ENCODE measurements at places on chromosomes 7 and 10.

- DNase-seq, result no peak
Measured at GRCh38 chr7:47179812-47180515, 401.9 kb downstream of the TNS3 start.

DNA sequence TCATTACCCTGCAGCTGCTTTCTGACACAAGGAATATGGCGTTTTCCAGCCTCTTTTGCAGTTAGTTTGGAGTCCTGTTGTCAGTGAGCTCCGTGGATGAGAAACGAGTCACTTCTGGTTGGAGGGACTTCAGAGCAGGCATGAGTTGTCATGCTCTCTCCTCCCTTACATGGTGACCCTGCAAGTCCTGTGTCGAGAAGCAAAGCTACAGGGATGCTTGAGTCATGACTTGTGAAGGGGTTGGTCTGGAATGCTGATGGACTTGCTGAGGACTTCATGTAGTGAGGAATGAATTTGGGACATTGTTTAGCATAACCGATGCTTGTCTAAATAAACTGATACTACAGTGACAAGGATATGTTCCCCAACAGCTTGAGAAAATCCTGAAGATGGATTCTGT, 108.8 kb downstream of the ADCYAP1R1 start:
- no peak for DNase-seq

GRCh38 chr7:49623943-49624342, 149.5 kb upstream of the VWC2 start:
- no peak for DNase-seq

GRCh38 chr7:149102666-149103065, 12.1 kb upstream of the ZNF786 start:
- no peak for DNase-seq

DNA sequence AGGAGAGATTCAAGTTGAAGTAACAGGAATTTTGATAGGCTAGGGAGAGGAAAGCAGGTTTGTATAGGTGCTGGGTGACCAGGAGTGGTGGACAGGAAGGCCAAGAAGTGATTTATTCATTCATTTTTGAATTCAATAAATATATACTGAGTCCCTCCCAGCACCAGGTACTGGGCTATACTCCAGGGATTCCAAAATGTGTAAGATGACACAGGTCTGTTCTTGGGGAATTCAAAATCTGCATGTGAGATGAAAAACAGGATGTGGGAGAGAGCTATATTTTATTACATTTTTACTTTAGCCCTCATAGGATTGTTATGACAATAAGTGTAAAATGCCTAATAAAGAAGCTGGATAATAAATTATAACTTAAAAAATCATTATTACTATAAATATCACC, 134.9 kb downstream of the ANK3 start:
- no peak for DNase-seq

DNA sequence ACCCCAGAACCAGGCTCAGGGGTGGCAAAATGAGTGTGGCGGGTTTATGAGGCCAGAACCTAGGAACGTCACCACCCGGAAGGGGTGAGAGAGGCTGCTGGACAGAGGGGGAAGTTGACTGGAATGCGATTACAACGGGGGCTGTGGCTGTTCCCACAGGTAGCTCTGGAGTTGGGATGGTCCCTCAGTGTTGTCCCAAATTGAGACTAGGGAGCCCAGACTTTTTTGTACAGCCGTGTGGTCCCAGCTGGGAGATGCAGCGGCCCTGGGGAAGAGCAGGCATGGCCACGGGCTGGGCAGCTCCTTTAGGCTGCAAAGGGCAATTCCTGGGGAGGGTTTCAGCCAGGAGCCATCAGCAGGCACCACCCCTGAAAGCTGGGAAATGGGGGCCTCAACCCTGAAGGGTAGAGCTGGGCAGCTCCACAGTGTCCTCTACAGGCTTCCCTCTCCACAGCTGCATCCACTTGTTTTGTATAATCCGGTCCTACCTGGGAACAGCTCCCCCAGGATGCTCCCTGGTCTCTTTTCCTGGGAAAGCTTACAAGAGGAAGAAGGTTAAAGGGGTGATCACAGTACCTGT, 11.0 kb upstream of the GDF10 start:
- no peak for DNase-seq

DNA sequence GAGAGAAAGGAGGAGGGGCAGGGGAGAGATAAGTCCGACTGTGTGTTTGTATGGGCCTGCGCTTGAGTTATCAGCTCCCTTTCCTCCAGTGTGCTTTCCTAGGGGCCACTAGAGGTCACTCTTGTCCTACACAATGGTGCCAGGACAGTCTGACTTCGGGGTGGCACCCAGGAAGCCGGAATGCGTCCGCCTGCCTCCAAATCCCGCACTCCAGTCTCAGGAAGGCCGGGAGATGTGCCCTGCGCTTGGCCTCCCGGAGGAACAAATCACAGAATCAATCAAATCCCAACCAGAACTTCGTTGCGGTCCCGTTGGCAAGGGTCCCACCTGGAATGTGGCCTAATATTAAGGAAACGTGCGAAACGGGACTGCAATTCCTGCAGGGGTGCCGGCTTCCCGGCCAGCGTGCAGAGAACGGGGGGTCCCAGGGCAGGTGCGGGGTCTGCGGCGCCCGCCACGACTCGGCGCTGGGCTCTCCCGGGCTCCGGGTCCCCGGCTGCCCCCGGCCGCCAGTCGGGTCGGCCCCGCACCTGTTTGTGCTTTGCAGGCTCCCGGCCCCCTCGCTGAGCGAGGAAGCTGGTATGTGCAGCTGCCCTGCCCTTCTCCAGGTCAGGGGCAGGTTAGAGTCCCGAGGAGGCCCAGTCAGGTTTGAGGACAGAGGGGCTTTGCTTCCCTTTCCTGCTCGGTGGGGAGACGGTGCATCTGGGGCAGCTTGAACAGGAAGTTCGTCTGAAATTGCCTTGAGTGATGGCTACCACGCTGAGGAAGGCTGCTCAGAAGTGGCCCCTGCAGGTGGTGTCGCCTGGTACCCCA, 21.0 kb upstream of the HPS1 start:
- DNase-seq, result peak; percentile 76

DNA sequence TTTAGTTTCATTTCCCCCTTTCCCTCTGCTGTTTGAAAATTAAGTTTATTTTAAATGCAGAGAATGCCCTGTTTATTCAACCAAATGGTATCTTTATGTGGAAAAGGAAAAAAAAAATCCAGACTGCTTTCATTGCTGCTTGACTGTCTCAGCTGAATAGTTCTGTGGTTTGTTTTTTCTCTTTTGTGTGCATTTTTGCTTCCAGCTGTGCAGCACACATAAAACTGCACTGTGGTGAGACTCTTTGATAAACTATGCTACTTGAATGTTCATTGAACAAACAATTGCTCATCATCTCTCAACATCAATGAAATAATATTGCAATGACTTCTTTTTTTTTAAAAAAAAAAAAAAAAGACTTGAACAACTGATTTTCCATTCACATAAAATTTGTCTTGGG, 78.6 kb upstream of the GLI3 start:
- no peak for DNase-seq

- no peak for DNase-seq
Measured at GRCh38 chr10:44459671-44460070, 74.8 kb upstream of the CXCL12 start.

DNA sequence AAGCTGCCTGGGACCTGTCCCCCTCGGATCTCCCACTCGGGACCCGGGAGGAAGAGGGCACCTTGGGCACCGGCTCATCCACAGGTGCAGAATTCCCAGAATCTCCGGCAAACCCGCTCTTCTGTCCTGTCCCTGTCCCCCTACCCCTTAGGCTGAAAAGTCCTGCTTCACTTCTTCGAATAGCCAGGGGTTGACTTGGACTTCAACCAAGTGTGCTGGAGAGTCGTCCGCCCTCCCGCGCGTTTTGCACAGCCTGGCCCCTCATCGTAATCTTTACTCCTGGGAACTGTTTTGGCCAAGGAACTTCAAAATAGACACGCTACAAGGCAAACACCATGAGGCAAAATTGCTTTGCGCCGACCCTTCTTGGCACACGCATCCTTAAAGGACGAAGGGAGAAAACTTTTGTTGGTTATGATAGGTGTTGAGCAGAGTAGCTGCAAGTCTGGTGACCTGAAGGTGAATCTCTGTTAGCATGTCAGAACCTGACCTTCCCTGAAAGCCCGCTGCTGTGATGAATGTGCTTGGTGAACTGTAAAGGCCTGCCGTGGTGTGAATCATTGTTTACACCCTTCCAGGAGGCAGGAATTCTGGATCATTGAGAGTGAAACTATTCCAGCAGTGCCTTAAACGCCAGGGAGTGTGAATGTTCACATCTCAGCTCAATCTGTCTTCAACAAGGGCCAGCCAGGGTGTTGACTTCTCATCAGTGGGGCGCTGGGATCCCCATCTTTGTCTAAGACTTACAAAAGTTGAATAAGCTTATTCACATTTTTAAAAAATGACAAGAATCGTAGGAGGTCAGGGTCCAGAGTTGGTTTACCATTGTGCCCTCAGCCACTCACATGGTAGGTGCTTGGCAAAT, 589 bp upstream of the RAPGEF5 start:
- DNase-seq, result no peak

DNA sequence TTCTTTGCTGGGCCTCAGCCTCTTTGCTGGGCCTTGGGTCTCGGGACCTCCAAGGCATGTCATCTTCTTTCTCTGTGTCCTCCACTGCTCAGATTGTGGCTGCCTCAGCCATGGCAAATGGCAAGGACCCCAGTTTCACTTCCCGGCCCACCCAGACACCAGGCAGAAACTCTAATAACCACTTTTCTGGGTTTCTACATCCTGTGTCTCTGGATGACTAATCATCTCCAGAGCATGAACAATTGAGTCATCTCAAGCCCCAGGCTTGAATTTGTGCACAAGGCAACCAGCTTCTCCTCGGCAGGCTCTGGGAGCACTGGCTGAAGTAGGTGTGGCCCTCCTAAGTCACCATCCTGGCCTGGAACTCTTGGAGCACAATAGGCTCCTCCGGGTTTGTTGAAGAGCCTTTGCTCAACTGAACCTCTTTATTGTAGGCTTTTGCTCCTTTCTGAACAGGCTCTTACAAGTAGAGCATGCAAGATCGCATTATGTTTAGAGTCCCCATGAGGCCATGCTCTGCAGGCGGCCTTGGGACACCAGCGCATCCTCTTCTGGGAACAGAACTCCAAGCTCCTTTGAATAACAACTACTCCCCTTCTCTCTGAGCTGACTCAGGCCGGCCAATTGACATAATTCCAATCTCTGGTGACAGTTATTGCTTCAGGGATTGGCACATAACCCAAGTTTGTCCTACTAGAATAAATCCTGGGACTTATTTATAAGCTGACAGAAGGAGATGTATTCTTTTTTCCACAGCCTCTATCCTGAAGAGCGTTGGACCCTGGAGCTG, 218.1 kb downstream of the WDR11 start:
- no peak for DNase-seq

GRCh38 chr7:64046041-64046389, 781 bp downstream of the ZNF727 start:
- no peak for DNase-seq

DNA sequence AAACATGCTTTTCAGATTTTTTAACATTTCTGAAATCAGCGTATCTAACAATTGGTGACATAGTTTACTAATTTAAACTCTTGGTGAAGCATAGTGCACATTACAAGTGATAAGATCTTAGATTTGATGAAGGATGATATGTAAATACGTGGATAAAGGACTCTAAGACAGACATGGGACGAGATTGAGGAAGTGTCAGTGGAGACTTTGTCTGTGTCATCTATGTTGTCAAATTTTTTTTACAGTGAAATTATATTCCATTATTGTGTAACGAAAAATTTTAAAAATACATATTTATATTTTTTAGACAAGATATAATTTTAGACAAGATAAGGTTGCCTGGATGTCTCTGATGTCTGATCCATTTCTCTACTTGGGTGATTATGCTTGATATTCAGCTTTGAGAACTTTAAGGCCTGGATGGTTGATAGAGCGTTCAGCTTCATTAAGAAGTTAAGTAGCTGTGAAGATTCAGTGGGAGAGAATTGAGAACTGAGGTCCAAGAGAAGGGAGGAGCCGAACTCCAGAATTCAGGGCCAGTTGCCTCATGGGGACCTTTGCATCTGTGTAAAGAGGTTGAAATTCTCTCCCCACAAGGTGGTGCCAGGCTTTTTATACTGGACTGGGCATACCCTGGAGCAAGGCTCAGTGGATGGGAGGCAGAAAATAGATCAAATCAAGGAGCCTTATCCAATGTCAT, 62.7 kb downstream of the KAT6B start:
- no peak for DNase-seq

- DNase-seq, result no peak
Measured at GRCh38 chr10:12018438-12019282, 23.9 kb downstream of the UPF2 start.

- DNase-seq, result no peak
Measured at GRCh38 chr10:122441961-122442360, 12.5 kb upstream of the ARMS2 start.

DNA sequence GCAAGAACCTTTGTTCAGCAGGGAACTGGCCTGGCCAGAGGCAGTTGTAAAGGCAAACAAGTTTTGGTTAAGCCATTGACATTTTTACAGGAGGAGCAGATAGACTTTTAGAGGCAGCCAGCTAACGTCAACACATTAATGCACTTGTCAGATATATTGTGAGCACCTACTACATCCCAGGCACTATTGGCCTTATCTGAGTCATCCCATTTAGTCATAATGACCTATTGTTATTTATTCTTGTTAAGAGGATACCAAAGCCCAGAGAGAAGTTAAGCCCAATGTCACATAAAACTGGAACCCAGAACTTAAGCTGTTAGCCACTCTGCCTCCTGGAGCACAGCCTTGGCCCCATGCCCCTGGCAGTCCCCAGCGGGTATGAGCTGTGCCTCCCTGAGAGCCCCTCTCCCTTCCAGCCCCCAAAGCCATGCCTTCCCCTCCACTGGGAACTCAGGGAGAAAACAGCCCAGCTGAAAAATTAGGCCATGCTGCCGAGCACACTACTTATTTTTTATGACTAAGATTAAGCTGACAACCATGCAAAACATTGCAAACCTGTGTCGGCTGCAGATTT, 32.7 kb upstream of the TRIM8 start:
- peak; percentile 71 for DNase-seq

DNA sequence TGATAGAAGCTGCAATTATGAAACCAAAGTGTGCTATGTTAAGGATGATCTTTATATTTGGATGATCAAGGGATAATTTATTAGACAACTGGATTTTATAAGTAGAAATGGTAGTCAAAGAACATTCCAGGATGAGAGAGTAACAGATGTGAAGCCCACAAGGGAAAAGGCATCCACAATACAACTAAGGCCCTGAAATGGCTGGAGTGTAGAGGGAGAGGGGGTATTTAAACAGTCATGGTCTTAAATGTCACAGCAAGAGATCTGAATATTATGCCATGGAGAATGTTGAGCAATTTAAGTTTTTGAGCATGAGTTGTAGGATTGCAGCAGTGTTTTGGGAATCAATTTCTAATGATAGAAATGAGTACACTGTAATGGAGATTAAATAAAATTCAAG, 282.3 kb upstream of the DKK1 start:
- no peak for DNase-seq

- peak; percentile 55 for DNase-seq
Measured at GRCh38 chr7:75565132-75565837, 73.2 kb downstream of the SPDYE5 start.
